ENCODE measurements at places on chromosomes 3 and 15. TPM values are rescaled to one million over a fixed set of nuclear protein-coding genes. Genes with fewer than 3 reads are reported as not detected.

DNA sequence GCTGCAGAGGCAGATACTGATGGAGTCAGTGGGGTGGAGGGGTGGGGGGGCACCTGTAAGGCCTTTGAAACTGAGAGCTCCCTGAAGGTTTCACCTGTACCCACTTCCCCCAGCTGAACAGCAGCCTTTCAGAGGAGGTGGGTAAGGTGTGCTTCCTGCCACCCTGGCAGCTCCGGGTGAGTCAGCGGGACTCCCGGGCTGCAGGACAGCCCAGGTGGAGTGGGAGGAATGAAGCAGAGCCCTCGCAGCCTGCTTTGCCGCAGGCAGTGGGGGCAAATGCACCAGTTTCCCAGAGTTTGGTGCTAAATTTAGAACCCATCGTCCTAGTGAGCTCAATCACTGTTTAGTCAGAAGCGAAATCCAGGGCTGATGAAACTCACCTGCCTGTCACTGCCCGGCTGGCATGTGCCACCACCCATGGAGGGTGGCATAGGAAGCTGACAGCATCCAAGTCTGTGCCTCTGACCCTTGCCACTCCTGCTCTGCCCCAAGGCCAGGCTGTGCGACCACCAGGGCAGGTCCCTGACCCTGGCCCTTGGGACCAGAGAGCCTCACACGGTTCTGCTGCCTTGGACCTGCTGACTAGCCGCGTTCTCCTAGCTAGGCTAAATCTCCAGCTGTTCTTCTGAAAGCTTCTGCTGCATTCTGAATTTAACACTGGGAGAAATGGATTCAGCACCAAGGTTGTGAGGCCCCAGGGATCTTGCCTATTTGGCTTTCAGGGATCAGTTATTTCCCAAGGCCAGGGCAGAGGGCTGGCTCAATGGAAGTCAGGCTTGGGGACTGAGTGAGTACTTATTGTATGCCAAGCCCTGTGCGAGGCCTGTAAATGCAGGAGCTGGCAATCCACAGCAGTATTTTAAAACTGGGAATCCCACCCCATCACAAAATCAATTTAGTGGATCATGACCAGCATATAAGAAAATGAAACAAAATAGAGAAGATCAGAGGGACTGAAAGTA lies 67.3 kb upstream of the RASGRF1 start:
- no peak for DNase-seq

DNA sequence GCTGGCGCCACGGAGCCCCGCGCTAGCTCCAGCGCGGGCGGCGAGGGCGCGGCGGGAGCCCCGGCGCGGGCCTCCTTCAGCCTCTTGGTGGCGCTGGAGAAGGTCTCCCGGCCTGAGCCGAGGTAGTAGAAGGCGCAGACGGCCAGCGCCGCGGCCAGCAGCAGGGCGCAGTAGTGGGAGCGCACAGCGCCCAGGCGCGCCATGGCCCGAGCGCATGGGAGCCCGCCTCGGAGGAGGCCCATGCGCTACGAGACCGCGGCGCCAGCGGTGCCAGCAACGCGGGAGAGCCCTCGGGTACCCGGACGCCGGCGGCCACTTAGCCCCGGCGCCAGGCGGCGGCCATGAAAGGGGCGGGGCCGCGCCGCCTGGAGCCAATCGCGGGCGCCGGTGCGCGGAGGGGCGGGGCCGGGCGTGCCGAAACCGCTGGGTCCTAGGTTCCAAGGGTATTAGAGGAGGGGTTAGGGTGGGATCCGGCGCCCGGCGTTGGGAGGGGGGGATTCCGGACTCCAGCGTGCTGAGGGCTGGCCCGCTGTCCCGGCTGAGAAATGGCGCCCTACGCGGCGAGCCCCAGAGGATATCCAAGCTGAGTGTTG lies at the start of gene XXYLT1:
TSS of gene XXYLT1 (minus strand) at position 343 of the 593 bp plus-strand sequence. CDS start at position 242, 101 bp downstream.
- DNase-seq: peak; percentile 85

GRCh38 chr3:130572769-130573168 lies 55.8 kb downstream of the COL6A6 start:
- DNase-seq: no peak

GRCh38 chr15:78264304-78265136 lies at the start of gene DNAJA4:
DNAJA4 (plus strand) TSS chr15:78264562; CDS start chr15:78264764, 202 bp downstream.
- peak; percentile 61 for DNase-seq

GRCh38 chr3:123027292-123028232 lies at the start of gene SEMA5B:
SEMA5B (minus strand) TSS chr3:123027763; CDS start chr3:122961263, 66,500 bp downstream.
- no peak for DNase-seq

GRCh38 chr3:13144163-13145023 lies 71.2 kb upstream of the IQSEC1 start:
- no peak for DNase-seq

- DNase-seq: no peak
Observed at GRCh38 chr15:78922527-78922926, 22.3 kb downstream of the CTSH start.

DNA sequence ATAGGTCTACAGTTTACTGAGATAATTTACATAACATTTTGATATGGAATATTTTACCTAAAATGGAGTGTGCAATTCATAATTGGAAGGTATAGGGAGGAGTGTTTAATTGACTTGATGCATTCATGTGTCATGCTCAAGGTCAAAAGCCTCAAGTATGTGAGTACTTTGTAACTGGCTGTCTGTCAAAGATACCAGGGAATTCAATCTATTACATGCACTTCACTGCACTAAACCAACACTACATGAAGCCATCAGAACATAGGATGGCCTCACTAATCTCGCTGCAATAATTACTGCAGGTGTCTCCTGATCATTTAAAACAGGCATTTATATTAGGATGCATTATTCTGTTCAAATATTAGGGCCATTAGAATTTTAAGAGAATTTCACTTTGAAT lies 367.2 kb downstream of the CNTN4 start:
- DNase-seq: no peak

DNA sequence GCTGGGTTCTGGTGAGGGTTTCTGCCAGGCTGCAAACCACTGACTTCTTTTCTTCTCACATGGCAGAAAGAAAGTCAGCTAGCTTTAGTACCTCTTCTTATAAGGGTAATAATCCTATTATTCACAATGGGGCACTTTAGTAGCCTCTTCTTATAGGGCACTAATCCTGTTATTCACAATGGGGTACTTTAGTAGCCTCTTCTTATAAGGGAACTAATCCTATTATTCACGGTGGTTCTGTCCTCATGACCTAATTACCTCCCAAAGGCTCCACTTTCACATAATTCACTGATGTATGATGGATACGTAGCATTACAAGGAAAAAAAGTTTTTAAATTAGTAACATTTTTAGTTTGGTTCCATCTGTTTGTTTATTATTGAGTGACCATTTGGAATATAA lies 671.3 kb downstream of the NSUN3 start:
- DNase-seq: no peak

- DNase-seq: no peak
Observed at GRCh38 chr3:134992586-134992985, 197.5 kb downstream of the EPHB1 start.

DNA sequence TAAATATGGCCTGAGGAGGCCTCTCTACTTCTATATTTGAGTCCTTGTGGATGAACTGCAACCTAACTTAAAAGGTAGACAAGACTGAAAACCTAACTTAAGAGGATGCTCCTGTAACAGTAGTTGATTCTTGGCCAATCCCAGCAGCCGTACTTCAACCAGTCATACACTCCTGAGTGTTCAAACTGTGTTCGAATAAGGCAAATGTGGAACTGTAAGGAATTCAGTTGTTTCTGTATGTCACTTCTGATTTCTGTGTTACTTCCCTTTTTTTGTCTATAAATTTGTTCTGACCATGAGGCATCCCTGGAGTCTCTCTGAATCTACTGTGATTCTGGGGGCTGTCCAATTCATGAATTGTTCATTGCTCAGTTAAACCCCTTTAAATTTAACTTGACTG lies 20.5 kb downstream of the GALK2 start:
- DNase-seq: no peak

DNA sequence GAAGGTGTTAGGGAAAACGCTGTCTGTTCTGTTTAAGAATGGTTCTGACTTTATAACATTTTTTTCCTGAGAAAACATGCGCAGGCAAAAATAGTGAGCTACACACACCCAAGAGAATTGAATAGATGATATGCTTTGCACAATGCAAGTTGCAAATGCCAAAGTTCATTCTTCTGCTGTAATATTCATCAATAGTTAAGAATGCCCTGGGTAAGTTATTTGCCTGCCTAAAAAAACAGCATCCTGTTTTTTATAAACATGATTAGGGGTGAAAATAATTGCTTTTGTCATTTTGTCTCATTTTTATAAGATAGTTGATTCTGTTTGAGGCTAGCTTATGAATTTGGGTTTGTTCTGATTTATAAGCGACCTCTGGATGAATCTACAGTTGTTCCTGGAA lies 99.4 kb downstream of the DTWD1 start:
- DNase-seq: no peak

DNA sequence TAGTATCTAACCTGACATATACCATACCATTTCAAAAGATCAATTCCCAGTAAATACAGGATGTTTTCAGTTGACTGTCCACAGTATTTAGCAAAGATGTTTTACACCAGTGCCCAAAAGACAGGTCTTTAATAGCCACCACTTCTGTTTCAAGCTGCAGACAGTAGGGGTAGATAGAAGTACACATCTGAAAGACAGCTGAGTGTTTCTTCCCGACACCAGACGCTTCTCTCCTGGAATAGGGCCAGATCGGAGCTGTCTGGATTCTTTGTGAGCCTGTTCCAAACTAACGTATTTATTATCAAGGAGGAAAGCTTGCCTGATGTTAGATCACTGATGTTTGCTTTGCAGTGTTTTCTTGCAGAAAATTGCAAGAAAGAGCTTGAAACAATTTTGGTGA lies 136.1 kb upstream of the RBMS3 start:
- no peak for DNase-seq

GRCh38 chr3:87581240-87581639 lies 304.9 kb upstream of the POU1F1 start:
- DNase-seq: no peak

GRCh38 chr3:62577153-62577552 lies 203.8 kb upstream of the FEZF2 start:
- DNase-seq: no peak

GRCh38 chr3:149203758-149204157 lies 17.9 kb downstream of the CP start:
- DNase-seq: no peak

DNA sequence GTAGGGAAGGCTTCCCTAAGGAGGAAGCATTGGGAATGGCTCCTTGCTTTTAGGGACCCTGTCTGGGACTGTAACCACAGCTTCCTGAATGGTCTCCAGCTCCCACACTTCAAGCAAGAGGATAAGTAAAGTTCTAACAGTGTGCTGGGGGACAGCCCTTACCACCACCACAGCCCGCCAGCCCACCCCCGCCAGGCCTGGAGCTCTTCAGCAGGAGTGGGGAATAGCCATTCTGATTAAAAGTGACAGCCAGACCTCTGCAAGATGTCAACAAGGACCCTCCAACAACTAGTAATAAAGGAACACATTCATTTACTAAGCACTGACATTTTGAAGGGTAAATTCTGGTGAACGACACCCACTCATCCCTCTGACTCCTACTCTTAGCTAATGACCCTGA lies 49.4 kb downstream of the CPN2 start:
- no peak for DNase-seq

- DNase-seq: no peak
Observed at GRCh38 chr3:135728007-135728721, 237.4 kb upstream of the PPP2R3A start.

- DNase-seq: no peak
Observed at GRCh38 chr3:135807879-135808278, 157.6 kb upstream of the PPP2R3A start.

DNA sequence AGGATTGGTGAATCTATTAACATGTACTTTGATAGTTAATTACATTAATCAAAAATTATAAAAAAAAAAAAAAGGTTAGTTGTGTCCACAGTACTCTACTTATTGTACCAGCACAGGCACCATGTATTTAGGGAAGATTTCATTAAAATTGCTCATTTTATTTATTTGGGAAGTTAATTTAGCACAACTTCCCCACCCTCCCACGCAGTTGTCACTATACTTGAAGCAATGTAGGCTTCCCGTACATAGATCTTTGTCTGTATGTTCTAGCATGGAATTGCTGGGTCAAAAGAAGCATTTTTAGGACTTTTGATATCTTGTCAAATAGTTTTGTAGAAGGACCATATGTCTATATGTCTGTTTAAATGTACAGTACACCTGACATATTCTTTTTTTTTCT lies 4.4 kb downstream of the GPR27 start:
- no peak for DNase-seq

GRCh38 chr3:67515778-67516177 lies 138.6 kb downstream of the SUCLG2 start:
- DNase-seq: no peak

- no peak for DNase-seq
Observed at GRCh38 chr3:170442947-170443346, 24.3 kb downstream of the CLDN11 start.

GRCh38 chr3:90018779-90019178 lies 911.4 kb downstream of the EPHA3 start:
- DNase-seq: no peak

DNA sequence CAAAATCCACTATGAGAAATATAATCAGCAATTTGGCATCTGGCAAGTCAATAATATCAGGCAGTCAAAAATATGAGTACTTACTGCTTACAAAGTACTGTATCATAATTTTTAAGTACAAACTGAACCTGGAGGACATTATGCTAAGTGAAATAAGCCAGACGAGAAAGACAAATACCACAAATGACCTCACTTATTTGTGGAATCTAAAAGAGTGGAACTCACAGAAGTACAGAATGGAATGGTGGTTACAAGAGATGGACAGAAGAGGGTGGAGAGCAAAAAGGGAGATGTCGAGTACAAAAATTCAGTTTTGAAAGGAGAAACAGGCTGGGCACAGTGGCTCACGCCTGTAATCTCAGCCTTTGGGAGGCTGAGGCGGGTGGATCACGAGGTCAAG lies 12.4 kb downstream of the PCYT1A start:
- DNase-seq: no peak

DNA sequence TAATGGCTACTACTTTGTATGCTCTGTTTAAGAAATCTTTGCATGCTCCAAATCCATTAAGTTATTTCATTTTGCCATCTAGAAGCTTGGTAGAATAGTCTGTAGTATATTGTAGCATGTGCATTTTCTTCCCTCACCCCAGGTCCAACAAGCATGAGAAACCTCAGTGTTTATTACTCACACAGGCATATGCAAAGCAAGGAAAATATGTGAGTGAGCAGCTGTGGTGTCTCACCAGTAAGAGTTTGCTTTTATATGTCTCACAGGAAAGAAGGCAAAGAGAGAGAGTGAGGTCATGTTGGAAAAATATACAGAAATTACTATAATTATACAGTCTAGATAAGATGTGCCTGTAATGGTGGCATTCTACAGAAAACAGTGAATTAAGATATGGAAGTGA lies 312.5 kb downstream of the C3orf38 start:
- no peak for DNase-seq

STRIT1 gene
- total RNA-seq: not detected

SERP1 gene
- 102 TPM for total RNA-seq

COLQ gene
- total RNA-seq: 0.96 TPM

TICRR gene
- 17.6 TPM for total RNA-seq

CTXN2 gene
- total RNA-seq: not detected

CD200 gene
- total RNA-seq: 141 TPM

MORC1 gene
- not detected for total RNA-seq

INKA1 gene
- 1.3 TPM for total RNA-seq

SLC9C1 gene
- not detected for total RNA-seq

CP gene
- total RNA-seq: not detected

CRELD1 gene
- total RNA-seq: 18.7 TPM

ZNF662 gene
- 0.47 TPM for total RNA-seq

SLC22A13 gene
- 0.78 TPM for total RNA-seq

PLA2G4E gene
- total RNA-seq: not detected

ATP2B2 gene
- not detected for total RNA-seq

Data from activated T-helper 1 cell treated with anti-CD3 and anti-CD28 coated beads, Interleukin-12 subunit alpha, Interleukin-12 subunit beta, Interleukin-2, Interleukin-4 antibody, amounts not matched to agents 30 ng/mL and 10 ng/mL and 1 ng/mL, durations not matched to agents 14 hours and 24 hours and 36 hours (primary cell).